ENCODE measurements at places on chromosomes 5 and 9. TPM values are rescaled to one million over a fixed set of nuclear protein-coding genes. Genes with fewer than 3 reads are reported as not detected.
A peak's percentile ranks its signal among the peaks of the same experiment; 100 is the strongest.

- no peak for DNase-seq
Observed at GRCh38 chr5:176391999-176392398, 3.4 kb downstream of the HIGD2A start.

DNA sequence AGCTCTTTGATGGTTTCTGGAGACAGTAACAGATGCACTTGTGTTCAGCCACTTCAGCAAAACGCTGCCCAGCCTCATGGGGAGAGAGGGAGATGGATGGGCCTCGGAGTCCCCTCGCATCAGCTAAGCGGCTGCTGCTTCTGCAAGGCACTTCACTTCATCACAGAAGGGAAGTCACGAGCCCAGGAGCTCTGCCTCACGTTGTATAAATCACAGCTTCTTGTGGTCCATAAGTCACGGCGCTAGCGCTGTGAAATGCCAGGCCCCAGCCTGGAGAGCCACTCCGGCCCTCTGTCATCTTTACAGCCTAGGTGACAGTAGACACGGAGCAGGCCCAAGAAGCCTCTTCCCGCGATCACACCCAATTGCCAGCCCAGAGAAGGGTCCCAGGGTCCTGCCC is 23.4 kb downstream of the DBH start:
- DNase-seq, result no peak

DNA sequence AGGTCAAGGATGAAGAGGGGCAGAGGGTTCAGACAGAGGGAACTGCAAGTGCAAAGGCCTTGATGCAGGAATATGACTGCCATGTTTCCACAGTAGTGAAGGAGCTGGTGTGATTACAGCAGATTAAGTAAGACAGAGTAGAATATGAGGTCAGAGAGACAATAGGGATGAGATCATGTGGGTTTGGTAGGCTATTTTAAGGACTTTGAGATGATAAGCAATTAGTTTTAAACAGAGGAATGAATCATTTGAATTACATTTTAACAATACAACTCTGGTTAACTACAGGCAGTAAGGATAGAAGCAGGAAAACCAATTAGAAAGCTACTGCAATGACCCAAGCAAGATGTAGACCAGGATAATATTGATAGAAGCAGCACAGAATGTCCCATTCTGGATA is 7.7 kb downstream of the CENPK start:
- no peak for DNase-seq

- no peak for DNase-seq
Observed at GRCh38 chr9:78047106-78047505, 15.5 kb upstream of the GNAQ start.

GRCh38 chr9:36970007-36970888 is 63.8 kb downstream of the PAX5 start:
- DNase-seq, result no peak

DNA sequence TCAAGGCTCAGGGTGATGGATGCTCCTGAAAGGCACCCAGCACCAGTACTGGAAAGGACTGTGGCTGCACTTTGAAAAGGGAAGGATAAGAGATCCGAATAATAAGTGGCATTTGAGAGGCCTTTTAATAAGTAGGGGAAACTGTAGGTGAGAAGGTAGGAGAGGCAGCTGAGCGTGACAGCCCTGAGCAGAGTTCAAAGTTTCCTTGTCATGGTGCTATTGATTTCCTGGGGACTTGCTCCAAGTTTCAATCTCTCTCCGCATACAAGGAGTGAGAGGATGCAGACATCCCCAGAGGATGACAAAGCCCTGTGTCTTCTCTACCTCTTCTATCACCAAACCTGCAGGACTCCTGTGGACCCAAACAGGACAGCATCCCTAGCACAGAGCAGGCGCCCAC is 354.5 kb downstream of the SPOCK1 start:
- DNase-seq, result no peak

DNA sequence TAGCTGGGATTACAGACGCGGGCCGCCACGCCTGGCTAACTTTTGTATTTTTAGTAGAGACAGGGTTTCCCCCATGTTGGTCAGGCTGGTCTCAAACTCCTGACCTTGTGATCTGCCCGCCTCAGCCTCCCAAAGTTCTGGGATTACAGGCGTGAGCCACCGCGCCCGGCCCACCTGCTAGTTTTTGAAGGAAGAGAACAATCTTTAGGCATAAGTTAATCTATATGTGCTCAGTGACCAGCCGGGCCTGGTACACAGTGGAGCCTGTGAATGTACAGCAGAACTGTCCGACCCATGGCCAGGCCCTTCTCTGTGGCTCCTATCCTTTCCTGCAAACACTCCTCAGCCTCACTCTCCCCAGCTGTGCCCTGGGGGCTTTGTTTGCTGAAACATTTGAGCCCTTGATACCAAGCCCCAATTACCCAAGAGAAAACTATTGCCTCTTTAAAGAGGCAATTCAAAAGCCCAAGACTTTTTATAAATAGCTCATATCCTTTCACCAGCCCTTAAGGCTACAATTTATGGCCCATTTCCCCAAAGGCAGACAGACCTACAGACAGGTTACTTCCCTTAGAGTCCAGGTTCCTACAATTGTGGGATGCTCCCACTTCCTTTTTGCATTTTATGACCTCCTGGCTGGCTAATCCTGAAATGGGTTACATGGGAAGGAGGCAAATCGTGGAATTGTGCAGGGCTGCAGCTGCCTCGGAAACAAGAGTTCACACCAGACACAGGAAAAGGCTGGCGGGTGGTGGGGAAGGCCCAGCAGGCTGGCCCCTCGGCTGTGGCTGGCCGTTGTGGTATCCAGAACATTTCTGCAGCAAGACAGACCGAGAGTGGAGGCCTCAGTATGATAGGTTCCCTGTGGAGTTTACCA is 37.5 kb downstream of the SPRY4 start:
- no peak for DNase-seq

GRCh38 chr5:7638456-7638855 is 212.5 kb downstream of the CFAP90 start:
- DNase-seq, result no peak

DNA sequence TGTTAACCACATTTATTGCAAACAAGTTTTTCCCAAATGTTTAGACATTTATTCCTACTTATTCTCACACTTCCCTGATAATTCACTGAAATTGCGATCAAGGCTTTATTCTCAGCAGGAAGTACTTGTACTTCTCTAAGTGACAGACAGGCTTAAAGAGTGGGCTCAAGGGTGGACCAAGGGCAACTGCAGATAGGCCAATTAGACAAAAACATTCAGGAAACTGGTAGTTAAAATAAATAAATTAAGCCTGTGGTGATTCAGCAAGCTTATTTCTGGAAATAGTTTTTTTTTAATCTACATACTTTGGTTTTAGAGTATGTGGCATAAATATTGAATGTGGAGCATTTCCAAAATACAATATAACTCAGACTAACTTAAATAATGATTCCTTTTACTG is 136.1 kb downstream of the UGCG start:
- DNase-seq, result no peak

DNA sequence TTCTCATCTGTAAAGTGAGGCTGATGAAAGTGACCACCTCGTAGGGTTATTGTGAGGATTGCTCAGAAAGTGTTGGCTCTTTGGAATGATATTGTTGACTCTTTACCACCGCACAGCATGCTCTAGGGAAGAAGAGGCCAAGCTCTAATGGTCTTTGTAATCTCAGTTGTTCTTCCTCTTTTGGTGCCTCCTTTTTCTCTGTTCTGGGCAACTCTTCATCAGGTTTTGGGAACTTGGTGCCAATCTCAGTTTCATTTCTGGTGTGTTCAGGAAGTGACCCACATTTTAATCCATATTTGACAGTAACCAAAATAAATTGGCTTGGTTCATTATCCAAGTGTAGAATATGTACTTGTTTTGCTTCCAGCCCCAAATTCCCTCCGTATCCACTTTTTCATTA is 25.1 kb downstream of the ARHGAP26 start:
- DNase-seq, result no peak

DNA sequence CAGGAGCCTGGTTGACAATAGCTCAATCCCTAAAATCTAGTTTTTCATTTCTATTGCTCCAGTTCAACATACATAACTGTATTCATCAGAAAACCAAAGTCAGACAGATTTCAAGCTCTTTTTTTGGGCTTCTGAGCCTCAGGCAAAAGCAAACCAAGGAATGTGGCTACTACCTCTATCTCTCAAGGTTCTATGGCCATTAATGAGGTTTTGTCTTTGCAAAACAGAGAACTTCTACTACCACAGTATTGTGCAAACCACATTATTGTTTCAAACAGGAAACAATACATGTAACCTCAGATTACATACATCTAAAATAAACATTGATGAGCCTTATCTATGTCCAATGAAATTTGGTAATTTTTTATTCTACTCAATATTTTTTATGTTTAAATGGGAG is 35.5 kb upstream of the FTMT start:
- DNase-seq, result no peak

- DNase-seq, result peak; percentile 28
Observed at GRCh38 chr5:22242532-22242931, 610.6 kb downstream of the CDH12 start.

DNA sequence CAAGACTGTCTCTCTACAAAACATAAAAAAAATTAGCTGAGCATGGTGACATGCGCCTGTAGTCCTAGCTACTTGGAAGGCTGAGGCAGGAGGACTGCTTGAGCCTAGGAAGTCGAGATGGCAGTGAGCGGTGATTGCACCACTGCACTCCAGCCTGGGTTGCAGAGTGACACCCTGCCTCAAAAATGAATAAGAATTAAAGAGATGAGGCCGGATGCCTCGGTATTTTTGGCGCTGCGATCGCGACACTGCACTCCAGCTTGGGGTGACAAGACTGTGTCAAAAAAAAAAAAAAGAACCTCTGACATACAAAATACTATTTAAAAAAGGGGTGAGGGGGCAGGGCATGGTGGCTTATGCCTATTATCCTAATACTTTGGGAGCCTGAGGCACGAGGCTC is 7.3 kb downstream of the GPBP1 start:
- DNase-seq, result no peak

GRCh38 chr9:38286357-38286756 is 106.1 kb upstream of the ALDH1B1 start:
- no peak for DNase-seq

DNA sequence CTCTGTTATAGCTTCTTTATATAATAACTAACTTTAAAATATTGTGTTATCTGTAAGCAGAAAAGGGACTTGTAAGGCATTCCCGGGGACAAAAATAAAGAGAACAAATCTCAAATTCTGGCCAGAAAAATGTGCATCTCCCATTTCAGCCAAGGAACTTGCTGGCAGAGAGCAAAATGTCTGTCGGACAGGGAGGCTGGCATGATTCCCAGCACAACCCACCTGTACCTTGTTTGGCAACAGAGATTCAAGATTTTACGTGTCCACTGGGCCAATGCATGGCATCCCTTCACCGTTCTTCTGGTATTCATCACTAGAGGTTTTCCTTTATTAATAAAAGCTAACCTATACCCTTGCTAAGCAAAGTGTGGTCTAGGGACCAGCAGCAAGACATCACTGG is 566.6 kb downstream of the PSAT1 start:
- no peak for DNase-seq

GRCh38 chr9:99606957-99607356 is 214.7 kb upstream of the NR4A3 start:
- no peak for DNase-seq

DNA sequence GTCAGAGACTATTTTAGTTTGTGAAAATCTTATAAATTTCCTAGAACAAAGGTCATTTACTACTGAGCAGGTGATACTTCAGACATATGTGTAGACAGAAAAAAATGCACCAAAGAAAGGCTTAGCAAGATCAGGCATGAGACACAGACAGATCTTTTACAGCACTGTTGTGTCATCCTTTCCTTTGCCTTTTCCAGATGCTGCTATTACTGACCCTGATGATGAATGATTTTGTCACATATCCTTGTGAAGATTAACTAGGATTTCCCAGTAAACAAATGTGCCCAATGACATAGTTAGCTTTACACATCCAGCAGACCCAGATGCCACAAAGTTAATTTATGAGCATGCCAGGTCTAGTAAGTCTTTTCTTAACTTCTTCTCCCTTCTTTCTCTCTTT is 68.2 kb downstream of the DMRTA1 start:
- DNase-seq, result no peak

DNA sequence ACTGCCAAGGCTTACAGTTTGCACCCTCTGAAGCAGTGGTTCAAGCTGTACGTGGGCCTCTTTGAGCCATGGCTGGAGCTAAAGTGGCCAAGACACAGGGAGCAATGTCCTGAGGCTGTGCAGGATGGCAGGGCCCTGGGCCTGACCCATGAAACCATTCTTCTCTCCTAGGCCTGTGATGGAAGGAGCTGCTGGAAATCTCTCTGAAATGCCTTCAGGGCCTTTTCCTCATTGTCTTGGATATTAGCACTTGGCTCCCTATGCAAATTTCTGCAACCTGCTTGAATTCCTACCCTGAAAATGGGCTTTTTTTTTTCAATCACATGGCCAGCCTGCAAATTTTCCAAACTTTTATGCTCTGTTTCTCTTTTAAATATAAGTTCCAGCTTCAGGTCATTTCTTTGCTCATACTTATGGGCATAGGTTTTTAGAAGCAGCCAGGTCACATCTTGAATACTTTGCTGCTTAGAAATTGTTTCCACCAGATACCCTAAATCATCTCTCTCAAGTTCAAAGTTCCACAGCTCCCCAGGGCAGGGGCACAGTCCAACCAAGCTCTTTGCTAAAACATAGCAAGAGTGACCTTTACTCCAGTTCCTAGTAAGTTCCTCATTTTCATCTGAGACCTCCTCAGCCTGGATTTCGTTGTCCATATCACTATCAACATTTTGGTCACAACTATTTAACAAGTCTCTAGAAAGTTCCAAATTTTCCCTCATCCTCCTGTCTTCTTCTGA is 138.3 kb downstream of the OSTF1 start:
- no peak for DNase-seq

GRCh38 chr5:8981016-8981415 is 564.9 kb downstream of the SEMA5A start:
- DNase-seq, result no peak

GRCh38 chr9:78023003-78023741 is 8.4 kb downstream of the GNAQ start:
- no peak for DNase-seq

DNA sequence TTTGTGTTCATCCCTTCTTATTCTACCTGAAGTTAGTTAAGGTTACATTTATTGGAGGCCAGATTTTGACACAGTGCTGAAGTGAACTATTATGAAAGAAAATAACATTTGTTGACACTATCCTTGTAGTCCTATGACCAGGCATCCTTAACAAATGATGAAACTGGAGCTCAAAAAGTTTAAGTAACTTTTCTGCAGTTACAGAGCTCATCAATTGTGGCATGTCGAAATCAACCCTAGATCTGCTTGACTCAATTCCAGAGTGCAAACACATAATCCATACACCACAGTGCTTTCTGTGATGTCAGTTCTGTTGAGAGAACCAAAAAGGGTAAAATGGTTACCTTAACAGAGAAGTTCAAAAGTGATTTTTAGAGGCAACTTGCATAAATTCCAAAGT is 28.6 kb downstream of the KCNN2 start:
- no peak for DNase-seq

- DNase-seq, result no peak
Observed at GRCh38 chr5:73818357-73818756, 192.4 kb downstream of the ARHGEF28 start.

Gene GMCL2
- total RNA-seq, result not detected

Gene PTGDS
- 0.24 TPM for total RNA-seq

Gene EGFL7
- total RNA-seq, result 1.6 TPM

Gene FYB1
- total RNA-seq, result 0.60 TPM

Gene C9orf72
- 2.6 TPM for total RNA-seq

Gene CCDC152
- total RNA-seq, result 0.60 TPM

Gene SLC1A1
- 6.0 TPM for total RNA-seq

Gene LPAR1
- 69.0 TPM for total RNA-seq

Gene ZNF483
- total RNA-seq, result 0.98 TPM

Gene CDC25C
- 24.4 TPM for total RNA-seq

Gene ANKRD18A
- not detected for total RNA-seq

Measured in RPMI7951 (cell line).